ENCODE measurements at places on chromosomes 7 and 10. TPM values are rescaled to one million over a fixed set of nuclear protein-coding genes. Genes with fewer than 3 reads are reported as not detected.

DNA sequence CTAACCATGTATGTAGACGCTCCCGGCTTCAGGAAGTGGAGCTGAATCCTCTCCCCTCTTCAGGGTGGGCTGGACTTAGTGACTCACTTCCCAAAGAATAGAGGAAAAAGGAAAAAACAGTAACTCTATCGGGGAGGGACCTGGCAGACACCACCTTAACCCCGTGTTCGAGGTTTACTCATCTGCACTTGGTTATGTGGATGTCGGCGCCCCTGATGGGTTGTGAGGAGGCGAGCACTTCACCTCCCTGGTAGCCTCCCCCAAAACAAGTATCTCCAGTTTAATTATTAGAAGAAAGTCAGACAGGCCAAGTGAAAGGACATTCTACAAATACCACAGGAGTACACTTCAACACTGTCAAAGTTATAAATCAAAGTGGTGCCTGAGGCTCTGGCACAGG, 559.7 kb downstream of the TCERG1L start:
- no peak for DNase-seq

Gene PDE6C
- total RNA-seq: not detected

Gene MUC3A
- total RNA-seq: not detected

- no peak for DNase-seq
Measured at GRCh38 chr10:43304687-43305333, 37.9 kb upstream of the RASGEF1A start.

Gene SPDYE11
- total RNA-seq: not detected

DNA sequence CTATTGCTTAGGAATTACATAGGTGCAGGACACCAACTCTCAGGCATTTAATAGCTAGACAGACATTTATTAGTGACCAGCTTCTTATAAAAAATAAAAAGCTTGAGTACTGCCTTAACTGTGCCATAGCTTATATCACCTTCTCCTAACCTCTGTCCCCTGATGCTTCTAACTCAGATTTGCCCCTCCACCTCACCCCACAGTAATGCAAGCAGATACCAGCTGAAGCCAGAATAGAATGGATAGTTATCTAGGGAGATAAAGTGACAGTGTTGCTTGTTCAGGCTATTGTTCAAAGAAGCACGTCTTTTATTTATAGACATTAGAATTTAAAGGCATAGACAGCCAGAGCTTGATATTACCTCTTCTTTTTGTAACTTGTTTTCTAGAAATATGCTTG, 99.6 kb upstream of the GLCCI1 start:
- no peak for DNase-seq

Measured in H4 (cell line).